ENCODE measurements at places on chromosomes 2 and 18. TPM values are rescaled to one million over a fixed set of nuclear protein-coding genes. Genes with fewer than 3 reads are reported as not detected.

Gene PHOSPHO2
- 2.7 TPM for total RNA-seq

Gene TEKT4
- not detected for total RNA-seq

Gene IL36A
- 1.0 TPM for total RNA-seq

Gene RTP5
- not detected for total RNA-seq

Gene CHN1
- total RNA-seq: 1.3 TPM

Gene PID1
- total RNA-seq: 3.3 TPM

Gene RAB27B
- total RNA-seq: 31.8 TPM

Gene EPC2
- 15.7 TPM for total RNA-seq

Gene ERICH2
- 1.7 TPM for total RNA-seq

Gene CCDC85A
- total RNA-seq: not detected

Gene FSHR
- not detected for total RNA-seq

Gene AP1S3
- total RNA-seq: 70.7 TPM

Gene ACP1
- total RNA-seq: 137 TPM

Gene MAP3K19
- total RNA-seq: not detected

Gene VIL1
- not detected for total RNA-seq

Gene TMEFF2
- total RNA-seq: under 0.01 TPM

Gene VIT
- not detected for total RNA-seq

Gene LRPPRC
- total RNA-seq: 146 TPM

Gene RAD51AP2
- total RNA-seq: 0.34 TPM

Gene ACMSD
- not detected for total RNA-seq
